ENCODE measurements at places on chromosomes 16 and 17. TPM values are rescaled to one million over a fixed set of nuclear protein-coding genes. Genes with fewer than 3 reads are reported as not detected.

Gene GID4
- 7.3 TPM for total RNA-seq

Gene PYCARD
- total RNA-seq, result 25.0 TPM

Gene OR4D1
- 0.42 TPM for total RNA-seq

Gene KRTAP9-8
- not detected for total RNA-seq

Gene TMIGD1
- total RNA-seq, result not detected

Gene C17orf100
- total RNA-seq, result 1.5 TPM

Gene P2RX1
- 2.3 TPM for total RNA-seq

Gene NPIPA3
- total RNA-seq, result 0.86 TPM

Gene TBX4
- not detected for total RNA-seq

Gene PLA2G10
- not detected for total RNA-seq

Gene LLGL2
- total RNA-seq, result 44.1 TPM

Gene DNAH3
- not detected for total RNA-seq

Gene CMTM1
- 3.2 TPM for total RNA-seq

Gene GCGR
- not detected for total RNA-seq

Gene HID1
- total RNA-seq, result 5.6 TPM

Gene EPX
- not detected for total RNA-seq

Gene SYNGR2
- total RNA-seq, result 58.5 TPM

Gene ZNF19
- 5.9 TPM for total RNA-seq

Gene AGRP
- total RNA-seq, result not detected

Gene ALDH3A1
- total RNA-seq, result not detected

Gene HES7
- total RNA-seq, result not detected

Gene KIF19
- total RNA-seq, result 1.8 TPM

Gene GPRC5C
- total RNA-seq, result not detected

Gene PIRT
- not detected for total RNA-seq

Gene CD300LG
- not detected for total RNA-seq

Gene TPSAB1
- not detected for total RNA-seq

Gene SNX20
- total RNA-seq, result 69.2 TPM

Gene SDR42E1
- total RNA-seq, result 3.7 TPM

Gene PRR29
- 0.52 TPM for total RNA-seq

Gene PTX4
- not detected for total RNA-seq

Gene DLG4
- total RNA-seq, result 2.9 TPM

Gene SLFN12L
- total RNA-seq, result 105 TPM

Gene ZNF750
- not detected for total RNA-seq

Gene VAT1L
- total RNA-seq, result not detected

Gene TLCD2
- 0.35 TPM for total RNA-seq

Gene TMEM238L
- total RNA-seq, result not detected

Gene CES5A
- not detected for total RNA-seq

Gene FGF11
- 3.3 TPM for total RNA-seq

Gene SLC22A31
- total RNA-seq, result not detected

Gene GRIN2A
- total RNA-seq, result not detected

Gene MYLK3
- total RNA-seq, result not detected

Gene QPRT
- 2.4 TPM for total RNA-seq

Gene SULT1A4
- 0.54 TPM for total RNA-seq

Gene CD300A
- total RNA-seq, result 4.8 TPM

Gene CES1
- 0.89 TPM for total RNA-seq

Gene OTOP3
- total RNA-seq, result not detected

Gene KRT34
- not detected for total RNA-seq

Measured in CD4-positive, CD25-positive, alpha-beta regulatory T cell (primary cell).